Cardiac muscle cell (in vitro differentiated cells and primary cell): ENCODE measurements at places on chromosomes 7 and 10. TPM values are rescaled to one million over a fixed set of nuclear protein-coding genes. Genes with fewer than 3 reads are reported as not detected.

GRCh38 chr10:105596749-105597148 is 955.7 kb downstream of the SORCS3 start:
- DNase-seq: no peak
- no peaks in the 10 kb centered on the region for H3K27me3 ChIP-seq
- no peak overlapping the region for H3K27ac ChIP-seq
- no peaks in the 10 kb centered on the region for H3K36me3 ChIP-seq
- no peak overlapping the region for H3K4me3 ChIP-seq

- H3K27me3 ChIP-seq: no peaks in the 10 kb centered on the region
- no peaks in the 10 kb centered on the region for H3K36me3 ChIP-seq
- no peaks in the 10 kb centered on the region for H3K4me1 ChIP-seq
- no peak overlapping the region for H3K27ac ChIP-seq
- DNase-seq: no peak
- H3K4me3 ChIP-seq: no peak overlapping the region
Measured at GRCh38 chr10:98098247-98098646, 36.2 kb upstream of the R3HCC1L start.

GRCh38 chr7:81167934-81168333 is 249.1 kb upstream of the SEMA3C start:
- no peaks in the 10 kb centered on the region for H3K36me3 ChIP-seq
- DNase-seq: no peak
- H3K27me3 ChIP-seq: no peaks in the 10 kb centered on the region
- no peak overlapping the region for H3K27ac ChIP-seq
- H3K4me3 ChIP-seq: no peak overlapping the region

DNA sequence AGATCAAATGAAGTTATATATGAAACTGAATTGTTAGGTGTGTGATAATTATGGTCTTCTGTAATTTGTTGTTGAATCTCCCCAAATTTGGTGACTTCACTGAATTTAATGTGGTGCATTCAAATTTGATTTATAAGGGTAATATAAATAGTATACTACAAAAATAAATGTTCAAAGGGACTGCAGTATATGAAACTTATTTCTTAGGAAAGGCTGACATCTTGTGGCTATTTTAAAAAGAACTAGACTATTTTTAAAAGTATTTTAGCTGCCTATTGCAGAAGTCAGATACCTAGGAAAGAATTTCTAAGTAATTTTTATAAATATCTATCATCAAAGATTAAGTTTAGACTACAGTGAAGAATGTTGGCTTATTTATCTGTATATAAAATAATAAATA is 36.6 kb downstream of the ATRNL1 start:
- H3K27me3 ChIP-seq: no peaks in the 10 kb centered on the region
- H3K4me3 ChIP-seq: no peak overlapping the region
- no peak overlapping the region for H3K27ac ChIP-seq

GRCh38 chr7:124275411-124275810 is 242.5 kb upstream of the TMEM229A start:
- peaks cover 49% of the 10 kb centered on the region for H3K27me3 ChIP-seq
- H3K36me3 ChIP-seq: no peaks in the 10 kb centered on the region
- no peak overlapping the region for H3K27ac ChIP-seq

Gene CCDC126
- 3.9 and 7.6 TPM in 2 replicates for total RNA-seq

Gene FAM170B
- not detected in 2 replicates for total RNA-seq
